Stimulated activated CD4-positive, alpha-beta T cell treated with anti-CD3 and anti-CD28 coated beads, Interleukin-4, amount 100 ng/mL, for 48 hours (primary cell): ENCODE measurements at places on chromosomes 6 and 20.

DNA sequence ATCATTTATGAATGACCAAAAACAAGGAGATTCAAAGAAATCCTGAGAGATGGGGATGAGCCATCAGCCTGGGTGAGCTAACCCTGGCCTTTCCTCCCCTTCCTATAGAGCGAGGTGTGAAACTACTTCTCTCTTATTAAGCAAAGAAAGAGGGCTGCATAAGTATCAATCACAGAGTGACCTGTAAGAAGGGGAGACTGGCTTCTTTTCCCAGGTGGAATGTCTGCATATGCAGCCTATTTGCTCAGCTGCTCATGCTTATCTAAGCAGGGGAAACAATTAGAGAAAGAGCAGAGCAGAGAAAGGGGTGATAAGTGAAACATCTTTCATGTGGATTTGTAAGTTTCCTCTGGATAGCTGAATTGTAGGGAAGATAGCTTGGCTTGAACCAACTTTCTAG lies 160.0 kb downstream of the PKHD1 start:
- no peak for DNase-seq

DNA sequence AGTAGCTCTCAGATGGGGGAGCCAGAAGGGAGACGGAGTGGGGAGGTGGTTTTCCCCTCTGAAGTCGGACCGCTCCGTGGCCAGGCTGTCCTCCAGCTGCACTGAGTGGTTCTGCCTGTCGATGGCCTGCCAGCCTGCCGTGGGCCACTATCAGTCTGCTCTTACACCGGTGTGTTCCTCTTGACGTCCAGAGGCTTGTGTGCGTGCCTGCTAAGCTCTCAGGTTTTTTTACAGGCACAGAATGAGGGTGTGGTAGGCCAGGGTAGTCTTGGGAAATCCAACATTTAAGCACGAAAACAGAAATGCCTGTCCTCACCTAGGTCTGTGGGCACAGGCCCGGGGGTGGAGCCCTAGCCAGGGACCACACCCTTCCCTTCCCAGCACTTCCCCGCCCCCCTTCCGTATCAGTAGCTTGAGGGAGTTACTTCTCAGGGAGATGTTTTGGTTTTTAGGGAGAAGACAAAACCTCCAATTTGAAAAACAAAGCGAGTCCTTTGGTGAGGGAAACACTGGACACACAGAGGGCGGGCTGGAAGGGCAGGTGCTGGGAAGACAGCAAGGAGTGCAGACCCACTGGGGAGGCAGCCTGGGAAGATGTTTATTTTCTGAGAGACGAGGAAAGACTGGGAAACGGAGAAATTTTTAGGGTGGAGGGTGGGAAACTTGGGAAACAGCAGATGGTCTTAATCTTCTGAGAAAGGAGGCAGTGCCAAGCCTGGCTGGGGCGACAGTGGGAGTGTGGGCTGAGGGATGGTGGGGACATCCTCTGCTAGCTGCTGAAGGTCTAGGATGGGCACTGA lies 106.5 kb downstream of the LY86 start:
- DNase-seq: no peak

DNA sequence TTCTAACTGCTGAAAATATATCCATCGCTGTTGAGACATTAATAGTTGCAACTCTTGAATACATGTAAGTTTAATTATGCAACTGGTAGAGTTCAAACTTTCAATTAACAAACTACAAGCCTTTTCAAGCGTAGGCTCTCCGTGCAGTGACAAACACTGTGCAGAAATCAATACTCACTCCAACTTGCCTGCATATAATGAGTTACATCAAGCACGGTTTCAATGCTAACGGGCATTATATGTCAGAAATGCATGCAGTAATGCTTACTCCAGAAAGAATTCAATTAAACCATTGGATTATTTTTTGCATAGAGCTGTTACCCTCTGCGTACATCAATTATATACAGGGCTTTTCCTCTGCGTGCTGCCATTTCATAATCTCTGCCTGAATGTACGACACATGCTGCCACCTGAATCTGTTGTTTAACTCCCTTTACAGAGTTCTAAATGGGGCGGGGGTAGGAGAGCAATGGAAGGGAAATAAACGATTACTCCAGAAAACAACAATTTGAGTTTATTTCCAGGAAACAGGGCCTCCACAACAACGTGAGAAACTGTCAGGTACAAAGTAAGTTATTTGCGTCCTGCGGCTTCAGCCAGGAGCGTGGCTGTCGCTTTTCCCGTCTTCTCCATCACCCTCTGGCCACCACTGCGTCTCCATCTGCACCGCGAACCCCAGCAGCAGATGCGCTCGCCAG lies 1.8 kb downstream of the PTPRK start:
- DNase-seq: peak; percentile 3

DNA sequence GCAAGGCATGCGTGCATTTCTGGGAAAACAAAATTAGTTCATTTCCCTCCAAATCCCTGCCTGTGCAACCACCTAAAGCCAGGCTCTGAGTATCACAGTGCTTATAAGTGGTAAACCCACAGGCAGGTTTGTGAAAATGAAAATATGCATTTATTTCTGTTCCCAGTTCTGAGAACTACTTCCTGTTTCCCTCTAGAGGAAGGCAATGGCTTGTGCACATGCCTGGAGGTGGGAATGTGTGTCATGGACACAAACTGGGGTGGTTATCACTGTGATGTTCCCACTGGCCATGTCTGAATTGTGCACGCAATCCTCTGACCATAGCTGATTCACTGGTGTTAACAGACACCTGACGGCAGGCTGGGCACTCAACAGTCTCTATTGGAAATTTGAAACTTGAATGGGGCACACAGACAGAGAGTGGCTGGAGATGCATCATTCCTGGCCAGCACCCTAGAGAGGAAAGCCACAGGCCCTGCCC lies 26.3 kb downstream of the FAM110A start:
- no peak for DNase-seq

DNA sequence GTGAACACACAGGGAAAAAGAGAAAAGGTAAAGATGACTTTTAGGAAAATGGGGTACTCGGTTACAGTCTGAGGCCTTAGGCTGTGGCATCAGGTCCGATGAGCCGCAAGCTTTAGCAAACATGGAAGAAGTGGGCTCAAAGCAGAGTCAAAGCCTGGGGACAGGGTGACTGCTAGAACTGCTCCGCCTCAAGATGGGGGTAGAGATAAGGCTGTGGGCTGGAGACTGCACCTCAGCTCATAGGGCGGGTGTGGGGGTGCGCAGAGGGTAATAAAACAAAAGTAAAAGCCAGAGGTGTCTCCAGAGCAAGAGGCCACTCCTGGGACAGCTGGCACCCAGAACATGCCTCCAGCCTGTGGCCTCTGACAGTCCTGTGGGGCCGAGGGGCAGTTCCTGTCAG lies 21.3 kb upstream of the SYNDIG1 start:
- DNase-seq: no peak

- DNase-seq: no peak
Observed at GRCh38 chr6:169406804-169407203, 153.2 kb upstream of the THBS2 start.

DNA sequence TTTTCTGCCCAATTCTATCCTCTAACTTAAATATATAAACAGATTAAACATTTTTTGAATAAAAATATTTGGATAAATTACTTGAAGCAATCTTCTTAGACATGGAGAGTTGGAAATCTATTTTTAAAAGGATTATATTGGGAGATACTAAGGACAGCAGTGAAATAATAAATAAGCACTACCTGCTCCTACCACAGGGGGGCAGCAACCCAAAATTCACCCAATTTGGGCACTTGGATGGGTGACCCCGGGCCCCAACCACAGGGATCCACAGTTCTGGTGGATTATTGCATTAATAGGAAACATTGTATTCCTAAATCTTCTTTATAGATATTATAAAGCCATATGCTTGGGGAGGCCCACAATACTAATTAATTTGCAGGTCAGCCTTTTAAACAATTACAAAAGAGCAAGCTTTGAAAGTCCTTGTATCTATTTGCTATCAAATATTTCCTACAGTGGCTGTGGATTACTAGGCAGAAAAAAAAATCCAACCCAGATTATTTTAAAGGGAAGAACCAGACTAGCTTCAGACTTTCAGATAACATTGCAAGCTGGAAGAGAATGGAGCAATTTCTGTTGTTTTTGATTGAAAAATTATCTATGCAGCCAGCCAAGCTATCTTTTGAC lies 66.4 kb upstream of the PDE10A start:
- DNase-seq: peak; percentile 22

DNA sequence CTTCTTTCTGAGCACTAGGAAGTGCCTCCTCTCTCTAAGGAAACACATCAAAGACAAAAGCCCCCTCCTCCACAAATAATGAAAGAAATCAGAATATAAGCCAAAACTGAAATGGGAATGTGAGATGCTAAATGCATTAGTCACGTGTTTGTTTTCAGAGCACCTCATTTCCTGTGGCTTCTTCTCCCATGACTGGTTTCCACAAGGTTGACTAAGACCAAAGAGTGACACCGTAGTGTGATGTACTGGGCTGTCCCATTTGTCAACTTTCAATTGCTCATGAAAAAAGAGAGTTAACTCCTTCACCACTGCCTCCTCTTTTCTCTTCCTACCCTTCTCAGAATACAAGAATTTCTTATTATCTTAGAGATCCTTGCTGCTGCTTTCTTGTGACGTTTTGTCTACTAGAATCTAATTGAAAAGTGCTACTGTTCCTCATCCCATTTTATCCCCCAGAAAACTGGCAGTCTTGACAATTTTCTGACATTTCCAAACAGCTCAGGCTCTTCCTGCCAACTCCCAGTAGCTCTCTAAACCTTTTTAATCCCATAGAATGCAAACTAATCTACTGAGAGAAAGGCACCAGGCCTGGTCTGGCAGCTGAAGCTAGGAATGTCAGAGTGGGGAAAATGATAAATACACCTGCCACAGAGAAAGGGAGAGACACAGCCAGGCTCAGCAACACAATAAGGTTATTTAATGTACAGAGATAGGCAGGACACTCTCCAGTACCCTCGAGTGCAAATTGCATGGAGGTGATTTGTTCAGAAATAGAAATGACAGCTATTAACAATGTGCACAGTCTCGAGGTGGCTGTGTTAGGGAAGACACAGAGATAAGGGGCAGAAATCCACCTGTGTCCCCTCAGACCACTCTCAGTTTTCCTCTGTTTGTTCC lies 671.7 kb upstream of the NRSN1 start:
- DNase-seq: no peak

DNA sequence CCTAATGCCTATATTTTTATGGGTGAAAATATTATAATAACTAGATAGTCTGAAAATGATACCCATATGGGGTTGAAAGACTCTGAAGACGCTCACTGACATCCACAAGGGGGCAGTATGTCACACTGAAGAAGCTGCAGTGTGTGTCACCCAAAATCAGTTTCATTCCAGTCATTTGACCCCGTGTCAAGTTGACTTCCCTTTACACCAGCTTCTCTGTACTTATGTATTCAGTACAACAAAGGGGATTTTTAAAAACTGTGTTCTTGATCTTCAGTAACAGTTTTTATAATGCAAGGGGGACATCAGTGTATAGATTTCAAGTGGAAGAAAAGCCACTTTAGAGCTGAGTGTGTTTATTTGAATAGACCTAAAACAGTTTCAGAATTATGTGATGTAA lies 19.3 kb downstream of the FAXC start:
- peak; percentile 50 for DNase-seq

- DNase-seq: no peak
Observed at GRCh38 chr20:8536262-8536618, 404.2 kb downstream of the PLCB1 start.

- DNase-seq: no peak
Observed at GRCh38 chr20:38728911-38729642, 4.8 kb downstream of the SLC32A1 start.

DNA sequence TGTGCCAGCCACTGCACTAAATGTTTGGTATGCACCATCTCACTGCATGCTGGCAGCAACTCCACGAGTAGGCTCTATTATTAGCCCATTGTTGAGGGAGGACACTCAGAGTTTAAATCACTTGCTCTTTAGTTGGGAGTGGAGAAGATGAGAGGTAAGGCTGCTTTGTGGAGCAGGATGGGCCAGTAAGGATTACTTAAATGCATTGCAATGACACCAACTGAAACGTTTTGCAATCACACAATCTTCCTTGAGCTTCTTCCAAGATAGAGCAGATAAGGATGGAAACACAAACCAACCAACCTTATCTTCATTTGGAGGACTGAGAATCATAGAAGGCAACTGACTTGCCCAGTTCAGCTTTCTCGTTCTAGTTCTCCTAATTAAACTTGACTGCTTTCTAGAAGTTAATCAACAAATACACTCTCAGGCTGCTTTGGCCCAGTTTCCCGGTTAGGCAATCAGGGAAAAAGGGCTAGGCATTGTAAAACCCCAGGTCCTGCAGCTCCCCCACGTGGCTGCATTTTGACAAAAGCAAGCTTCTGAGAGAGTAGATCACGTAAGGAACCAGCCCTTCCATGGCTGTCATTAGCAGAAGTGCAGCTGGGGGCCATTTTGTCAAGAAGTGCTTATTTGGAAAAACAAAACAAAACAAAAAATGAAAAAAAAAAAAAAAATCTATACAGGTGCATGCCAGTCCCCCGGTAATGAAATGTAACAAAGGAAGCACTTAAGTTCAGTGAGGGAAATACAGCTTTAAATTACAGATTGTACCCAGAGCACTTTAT lies 130.6 kb downstream of the BCAS1 start:
- peak; percentile 71 for DNase-seq

DNA sequence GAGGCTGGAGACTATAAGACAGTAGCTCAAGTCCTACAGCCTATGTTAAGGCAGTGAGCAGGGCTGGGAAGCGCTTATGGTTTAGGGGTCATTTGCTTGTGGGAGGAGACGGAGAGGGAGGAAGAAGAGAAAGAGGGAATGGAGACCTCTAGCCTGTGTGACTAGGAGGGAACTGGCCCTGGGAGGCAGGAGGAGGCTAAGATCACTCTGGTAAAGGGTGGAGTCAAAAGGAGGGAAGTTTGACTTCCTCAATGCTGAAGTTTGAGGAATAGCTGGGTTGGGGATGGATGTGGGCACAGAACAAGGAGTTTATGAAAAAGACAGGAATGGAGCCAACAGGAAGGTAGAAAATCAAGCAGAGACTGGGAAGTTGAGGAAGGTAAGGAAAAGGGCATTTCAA lies 6.4 kb upstream of the BACH2 start:
- no peak for DNase-seq

- no peak for DNase-seq
Observed at GRCh38 chr20:57998276-57998675, 230.2 kb downstream of the ANKRD60 start.

- no peak for DNase-seq
Observed at GRCh38 chr6:43413002-43413401, 14.3 kb upstream of the ABCC10 start.

GRCh38 chr6:56222499-56222898 lies 24.9 kb downstream of the COL21A1 start:
- no peak for DNase-seq

DNA sequence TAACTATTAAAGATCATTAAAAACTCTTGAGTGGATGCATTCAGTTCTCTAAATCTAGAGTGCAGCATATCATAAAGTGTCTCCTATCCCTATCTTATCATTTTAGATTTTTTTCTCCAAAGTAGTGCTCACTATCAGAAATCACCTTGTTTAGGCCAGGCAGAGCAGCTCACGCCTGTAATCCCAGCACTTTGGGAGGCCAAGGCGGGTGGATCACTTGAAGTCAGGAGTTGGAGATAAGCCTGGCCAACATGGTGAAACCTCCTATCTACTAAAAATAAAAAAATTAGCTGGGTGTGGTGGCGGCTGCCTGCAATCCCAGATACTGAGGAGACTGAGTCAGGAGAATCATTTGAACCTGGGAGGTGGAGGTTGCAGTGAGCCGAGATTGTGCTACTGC lies 368.9 kb downstream of the PRKN start:
- DNase-seq: no peak
